ENCODE measurements at places on chromosomes 7 and 10.

DNA sequence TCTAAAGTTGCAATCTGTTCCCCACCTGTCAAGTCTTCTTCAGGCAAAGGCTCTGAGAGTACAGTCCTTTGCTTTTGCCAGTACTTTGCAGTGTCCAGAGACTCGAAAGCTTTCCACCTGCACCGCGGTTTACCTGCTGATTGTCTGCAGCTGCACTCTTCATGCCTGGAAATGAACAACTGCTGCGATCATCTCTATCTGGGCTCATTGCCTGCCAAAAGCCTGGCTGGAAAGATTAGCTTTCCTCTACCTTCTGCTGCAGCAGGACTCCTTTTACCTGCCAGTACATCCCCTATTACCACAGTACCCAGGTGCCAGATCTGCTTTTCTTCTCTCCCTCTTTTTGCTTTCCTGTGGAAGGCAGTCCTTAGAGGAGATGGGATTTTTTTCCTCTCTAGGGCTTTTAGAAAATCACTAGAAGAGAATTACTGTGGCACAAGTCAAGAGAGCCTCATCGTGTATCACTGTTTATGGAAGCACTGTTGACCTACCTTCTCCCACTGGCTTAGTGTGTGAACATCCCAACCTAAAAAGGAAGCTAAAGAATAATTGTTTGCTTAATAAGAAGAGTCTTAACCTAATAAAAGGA is 2.2 kb downstream of the STRIP2 start:
- DNase-seq, result no peak

DNA sequence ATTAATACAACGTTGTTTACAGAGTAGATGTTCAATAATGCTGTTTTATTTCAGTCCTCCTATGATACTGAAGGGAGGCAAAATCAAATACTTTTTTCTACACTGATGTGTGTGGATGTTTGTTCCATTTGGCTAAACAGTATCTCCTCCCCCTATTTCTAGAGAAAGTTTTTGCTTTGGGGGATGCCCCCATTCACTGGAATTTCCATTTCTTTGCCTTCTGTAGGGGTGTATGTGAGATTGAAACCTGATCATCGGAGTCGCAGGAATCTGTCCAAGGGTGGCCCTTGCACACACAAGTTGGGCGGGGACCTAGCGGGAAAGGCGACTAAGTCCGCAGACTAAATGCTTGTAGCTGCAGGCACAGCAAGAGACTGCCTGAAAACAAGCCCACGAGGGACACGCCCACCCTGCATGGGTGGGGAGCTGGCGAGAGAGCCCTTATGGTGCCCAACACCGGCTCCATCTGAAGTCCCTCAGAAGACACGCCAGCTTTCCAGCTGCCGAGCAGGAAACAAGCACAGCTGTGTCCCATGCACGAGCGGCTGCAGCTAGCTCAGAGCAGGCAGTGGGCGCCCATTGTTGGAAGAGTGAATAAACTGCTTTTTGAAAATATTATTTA is 58.0 kb downstream of the ESYT2 start:
- DNase-seq, result no peak

GRCh38 chr7:140029072-140029471 is 33.7 kb downstream of the PARP12 start:
- DNase-seq, result no peak

- no peak for DNase-seq
Measured at GRCh38 chr7:31814187-31814586, 127.2 kb downstream of the PPP1R17 start.

DNA sequence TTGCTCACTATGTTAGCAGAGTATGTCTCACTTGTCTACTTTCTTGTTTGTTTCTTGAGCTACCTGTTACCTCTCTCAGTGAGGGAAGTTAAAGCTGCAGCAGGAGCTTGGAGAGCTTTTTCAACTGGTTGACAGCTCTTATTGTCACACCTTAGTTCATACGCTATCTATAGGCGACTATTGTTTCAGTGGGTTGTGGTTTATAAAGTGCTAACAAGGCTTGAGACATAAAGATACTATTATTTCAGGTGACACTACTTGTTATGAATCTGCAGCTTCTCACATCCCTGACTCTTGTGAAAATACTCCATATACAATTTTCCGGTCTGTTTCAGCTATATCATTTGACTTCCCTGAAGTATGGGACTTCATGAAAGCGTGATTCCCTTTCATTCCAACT is 167.4 kb downstream of the CSTF2T start:
- no peak for DNase-seq

DNA sequence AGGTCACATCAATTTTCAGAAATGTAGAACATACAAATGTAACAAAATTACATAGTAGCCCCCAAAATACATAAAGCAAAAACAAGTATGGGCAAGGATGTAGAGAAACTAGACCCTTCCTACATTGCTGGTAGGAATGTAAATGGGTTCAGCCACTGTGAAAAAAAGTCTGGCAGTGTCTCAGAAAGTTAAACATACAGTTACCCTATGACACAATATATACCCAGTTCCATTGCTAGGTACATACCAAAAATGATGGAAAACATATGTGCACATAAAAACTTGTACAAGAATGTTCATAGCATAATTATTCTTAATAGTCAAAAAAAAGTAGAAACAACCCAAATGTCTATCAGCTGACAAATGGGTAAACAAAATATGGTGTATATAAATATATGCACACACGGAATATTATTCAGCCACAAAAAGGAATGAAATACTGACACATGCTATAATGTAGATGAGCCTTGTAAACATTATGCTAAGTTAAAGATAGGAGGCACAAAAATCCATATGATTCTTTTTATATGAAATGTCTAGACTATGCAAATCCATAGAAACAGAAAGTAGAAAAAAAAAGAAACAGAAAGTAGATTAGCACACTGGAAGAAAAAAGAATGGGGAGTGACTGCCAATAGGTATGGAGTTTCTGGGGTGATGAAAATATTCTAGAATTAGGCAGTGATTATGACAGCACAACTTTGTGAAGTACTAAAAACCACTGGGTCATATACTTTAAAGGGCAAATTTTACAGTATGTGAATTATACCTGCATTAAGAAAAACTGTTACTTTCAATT is 13.5 kb downstream of the HERPUD2 start:
- DNase-seq, result no peak

GRCh38 chr7:26487780-26488515 is 196.3 kb downstream of the SNX10 start:
- DNase-seq, result no peak

DNA sequence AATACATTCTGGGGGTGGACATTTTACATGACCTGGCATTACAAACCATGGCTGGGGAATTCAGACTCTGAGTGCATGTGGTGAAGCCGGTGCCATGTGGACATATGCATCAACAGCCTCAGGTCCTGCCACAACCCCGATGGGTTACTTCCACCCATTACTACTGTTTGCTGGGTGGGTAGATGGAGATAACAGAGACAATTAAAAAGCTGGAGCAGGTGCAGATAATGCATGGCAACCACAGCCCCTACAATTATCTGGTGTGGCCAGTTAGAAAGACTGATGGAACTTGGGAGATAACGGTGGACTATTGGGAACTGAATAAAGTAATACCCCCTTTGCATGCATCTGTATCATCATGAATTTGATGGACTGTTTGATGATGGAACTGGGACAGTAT is 21.6 kb upstream of the ADAMTS14 start:
- no peak for DNase-seq

GRCh38 chr7:2760098-2760889 is 72.3 kb downstream of the AMZ1 start:
- DNase-seq, result no peak

DNA sequence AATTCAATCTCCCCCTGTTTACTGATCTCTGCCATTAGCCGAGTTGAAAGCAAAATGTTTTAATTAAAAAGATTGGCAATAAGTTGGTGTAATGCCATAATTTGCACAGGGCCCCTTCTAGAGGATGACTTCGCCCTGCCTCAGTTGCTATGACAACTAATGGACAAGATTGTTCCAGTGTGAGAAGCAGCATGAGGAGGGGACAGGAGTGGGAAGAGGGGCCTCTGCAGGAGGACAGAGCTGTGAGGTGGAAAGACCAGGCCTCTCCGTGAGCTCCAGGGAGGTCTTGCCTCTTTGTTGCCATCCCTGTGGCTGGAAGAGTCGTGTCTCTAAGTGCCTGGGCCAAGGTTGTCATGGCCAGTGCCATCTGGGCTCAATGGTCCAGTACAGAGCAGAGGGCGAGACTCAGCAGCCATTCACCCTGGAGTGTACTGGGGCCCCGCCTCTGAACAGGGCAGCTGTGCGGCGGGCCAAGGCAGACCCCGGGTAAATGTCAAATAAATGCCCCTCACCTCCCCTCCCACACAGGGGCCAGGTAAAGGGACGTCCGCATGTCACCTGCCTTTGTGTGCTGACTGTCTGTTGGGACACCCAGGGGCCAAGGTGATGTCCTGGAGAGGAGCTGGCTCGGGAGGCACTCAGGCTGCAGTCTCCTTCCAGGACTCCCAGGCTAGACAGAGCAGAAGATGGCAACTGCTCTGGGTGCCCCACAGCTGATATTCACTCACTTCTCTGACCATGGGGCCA is 97.0 kb upstream of the RET start:
- DNase-seq, result no peak

- no peak for DNase-seq
Measured at GRCh38 chr10:78284381-78284780, 250.7 kb downstream of the RPS24 start.

DNA sequence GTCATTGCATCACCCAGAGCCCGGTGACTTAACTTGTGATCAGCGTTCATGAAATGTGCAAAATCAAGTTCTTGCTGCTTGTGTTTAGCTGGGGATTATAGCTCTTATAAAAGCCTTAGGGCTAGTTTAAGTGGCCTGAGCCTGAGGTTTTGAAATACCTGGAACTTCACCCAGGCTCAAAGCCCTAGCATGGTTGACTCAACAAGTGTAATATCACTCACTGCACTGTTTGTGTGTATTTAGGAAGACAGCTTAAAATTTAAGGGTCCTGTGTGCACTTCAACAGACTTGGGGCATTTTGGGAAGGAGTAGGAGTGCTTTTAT is 489.5 kb downstream of the GATA3 start:
- no peak for DNase-seq

DNA sequence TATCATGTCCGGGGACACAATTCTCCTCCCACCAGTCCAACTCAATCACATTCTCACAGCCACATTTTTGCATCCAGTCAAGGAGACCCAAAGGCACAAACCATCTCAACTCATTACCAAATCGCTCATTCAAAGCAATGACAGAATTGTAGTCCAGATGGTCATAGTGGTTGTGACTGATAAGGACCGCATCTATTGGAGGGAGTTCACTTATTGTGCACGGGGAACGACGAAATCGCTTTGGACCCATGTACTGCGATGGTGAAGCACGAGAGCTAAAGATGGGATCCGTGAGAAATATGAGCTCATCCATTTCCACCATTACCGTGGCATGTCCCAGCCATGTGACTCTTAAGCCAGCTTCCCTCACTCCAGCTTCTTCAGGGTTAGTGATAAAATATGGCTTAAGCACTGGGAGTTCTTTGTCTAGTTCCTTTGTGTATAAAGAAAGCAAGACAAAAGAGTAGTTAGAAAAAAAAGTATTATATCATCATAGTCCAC is 29.1 kb downstream of the NAPEPLD start:
- no peak for DNase-seq

DNA sequence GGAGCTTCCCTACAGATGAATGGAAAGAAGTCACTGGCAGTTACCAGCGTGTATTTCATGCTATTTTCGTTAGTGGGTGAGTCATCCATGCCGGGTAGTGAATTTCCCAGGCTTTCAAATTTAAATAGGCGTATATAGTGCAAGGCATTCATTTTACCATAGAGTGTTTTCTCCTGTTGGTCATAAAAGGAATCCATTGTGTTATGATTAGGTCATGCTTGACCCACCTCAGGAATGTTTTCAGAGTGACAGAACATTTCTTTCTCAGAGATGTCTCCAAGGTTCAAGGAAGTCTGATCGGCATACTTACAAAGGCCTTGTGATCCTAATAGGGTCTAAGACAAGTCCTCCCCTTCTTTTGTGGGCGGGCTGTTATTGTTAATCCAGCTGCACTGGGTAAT is 110.7 kb downstream of the AKR1D1 start:
- DNase-seq, result no peak

DNA sequence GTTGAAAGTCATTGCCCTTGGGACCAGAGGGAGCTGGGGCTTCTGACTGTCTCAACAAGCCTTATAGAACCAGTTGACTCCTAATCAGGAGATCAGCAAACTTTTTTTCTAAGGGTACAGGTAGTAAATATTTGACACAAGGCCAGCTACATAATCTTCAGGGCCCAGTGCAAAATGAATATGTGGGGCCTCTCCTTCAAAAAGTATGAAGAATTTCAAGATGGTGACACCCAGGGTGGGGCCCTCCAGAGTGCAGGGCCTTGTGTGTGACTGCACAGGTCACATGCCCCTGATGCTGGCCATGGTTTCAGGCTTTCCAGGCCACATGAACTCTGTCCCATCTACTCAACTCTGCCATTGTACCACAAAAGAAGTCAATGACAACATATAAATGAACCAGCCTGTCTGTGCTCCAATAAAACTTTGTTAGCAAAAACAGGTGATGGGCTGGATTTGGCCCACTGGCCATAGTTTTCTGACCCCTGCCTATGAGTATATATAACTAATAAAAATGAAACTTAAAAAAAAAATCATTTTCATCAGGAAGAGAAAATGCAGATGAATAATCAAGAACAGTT is 6.1 kb downstream of the MMRN2 start:
- no peak for DNase-seq

DNA sequence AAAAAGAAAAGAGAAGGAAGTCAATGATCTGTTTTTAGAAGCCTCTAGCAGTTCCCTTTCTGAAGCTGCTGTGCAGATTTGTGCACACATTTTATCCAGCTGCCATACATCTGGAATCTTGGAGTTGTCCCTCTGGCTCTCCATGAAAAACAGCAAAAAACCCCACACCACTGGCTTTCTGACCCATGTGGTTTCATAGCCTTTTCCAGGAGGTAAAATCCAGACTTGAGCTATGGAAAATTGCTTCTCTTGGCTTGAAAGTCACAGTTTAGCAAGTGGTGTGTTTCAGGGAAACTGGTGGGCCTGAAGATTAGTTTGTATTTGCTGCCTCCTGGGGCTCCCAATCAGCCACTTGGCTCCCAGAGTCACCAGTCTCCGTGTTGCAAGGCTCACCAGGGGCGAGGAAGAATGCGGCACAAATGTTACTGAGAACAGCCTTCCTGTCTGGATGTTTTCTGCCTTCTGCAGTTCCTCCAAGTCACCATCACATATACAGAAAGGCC is 50.1 kb upstream of the ADRB1 start:
- no peak for DNase-seq

GRCh38 chr7:135189961-135190360 is 19.5 kb upstream of the CYREN start:
- DNase-seq, result no peak

- no peak for DNase-seq
Measured at GRCh38 chr10:43036481-43037428, 40.1 kb upstream of the RET start.

GRCh38 chr7:116752305-116753074 is 80.5 kb downstream of the MET start:
- DNase-seq, result no peak

GRCh38 chr10:75599875-75600648 is 168.6 kb downstream of the LRMDA start:
- DNase-seq, result no peak

- DNase-seq, result no peak
Measured at GRCh38 chr10:117257721-117258120, 16.8 kb downstream of the SLC18A2 start.
